Stimulated activated memory B cell treated with anti-CD40 and anti-IgM and Interleukin-4, amounts not matched to agents 10 μg/mL and 1 μg/mL and 100 μg/mL, for 72 hours (primary cell): ENCODE measurements at places on chromosomes 2 and 18.

DNA sequence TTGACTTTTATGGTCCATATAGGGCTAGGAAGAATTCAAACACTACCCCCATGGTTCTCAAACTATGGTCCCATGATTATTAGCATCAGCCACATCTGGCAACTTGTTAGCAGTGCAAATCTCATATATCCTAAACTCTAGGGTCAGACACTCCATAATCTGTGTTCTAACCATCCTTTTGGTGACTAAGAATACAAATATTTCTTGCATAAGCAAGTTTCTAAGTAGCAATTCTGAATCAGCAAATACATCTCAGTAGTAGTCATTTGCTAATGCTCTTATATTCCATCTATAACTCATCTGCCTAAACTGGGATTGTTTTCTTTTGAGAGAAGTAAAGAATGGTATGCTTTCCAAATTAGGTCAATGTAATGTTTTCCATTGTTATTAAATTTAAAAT, 447.3 kb downstream of the TMX3 start:
- ATAC-seq = no peak

DNA sequence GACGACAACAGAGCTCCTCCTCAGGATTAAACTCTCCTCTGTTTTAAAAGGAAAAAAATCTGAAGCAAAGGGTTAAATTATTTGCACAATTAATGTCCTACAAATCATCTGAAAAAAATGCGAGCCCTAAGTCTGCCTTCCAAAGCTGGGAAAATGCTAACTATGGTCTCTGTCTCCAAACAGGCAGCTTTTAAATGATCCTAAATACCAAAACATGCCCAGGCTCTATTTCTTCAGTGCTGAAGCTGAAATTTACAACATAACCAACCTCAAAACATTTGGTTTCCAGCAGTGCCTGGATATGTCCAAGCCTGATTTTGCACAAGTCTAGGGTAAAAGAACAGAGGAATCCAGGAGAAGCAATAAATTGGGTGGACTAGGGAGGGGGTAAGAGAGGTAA, 57.2 kb downstream of the LBH start:
- no peak for ATAC-seq

- no peak for ATAC-seq
Measured at GRCh38 chr2:198100346-198100745, 296.0 kb downstream of the PLCL1 start.

GRCh38 chr2:188345020-188345419, 53.3 kb downstream of the GULP1 start:
- no peak for ATAC-seq

- ATAC-seq = no peak
Measured at GRCh38 chr18:56076723-56077122, 488.7 kb upstream of the TCF4 start.

DNA sequence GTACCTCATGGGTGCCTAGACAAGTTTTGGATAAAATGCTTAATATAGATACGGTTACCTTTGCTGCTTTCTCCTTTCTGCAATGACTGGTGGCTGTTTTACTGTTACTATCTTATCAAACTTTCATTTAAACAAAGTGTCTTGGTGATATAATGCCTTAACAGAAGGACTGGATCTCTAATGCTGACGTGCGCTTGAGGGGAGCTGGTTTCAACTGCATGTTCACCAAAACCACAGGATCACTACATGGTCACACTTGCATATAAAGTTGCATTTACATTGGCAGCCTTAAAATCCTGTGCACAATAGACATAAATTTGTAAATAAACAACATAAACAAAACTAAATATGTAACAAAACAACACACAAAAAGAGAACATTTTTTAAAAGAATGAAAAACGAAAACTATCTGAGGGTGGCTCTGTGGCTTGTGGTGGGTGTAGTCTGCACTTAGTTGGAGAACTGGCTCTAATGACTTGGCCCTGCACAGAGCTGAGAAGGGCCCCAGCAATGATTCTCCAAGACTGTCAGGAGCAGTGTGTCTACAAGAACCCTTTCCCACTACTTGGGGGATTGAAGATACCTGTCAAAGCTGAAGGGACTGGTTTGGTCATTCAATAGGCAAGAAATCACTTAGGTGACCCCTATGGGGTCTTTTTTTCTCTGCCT, 135.5 kb downstream of the UXS1 start:
- ATAC-seq = no peak

DNA sequence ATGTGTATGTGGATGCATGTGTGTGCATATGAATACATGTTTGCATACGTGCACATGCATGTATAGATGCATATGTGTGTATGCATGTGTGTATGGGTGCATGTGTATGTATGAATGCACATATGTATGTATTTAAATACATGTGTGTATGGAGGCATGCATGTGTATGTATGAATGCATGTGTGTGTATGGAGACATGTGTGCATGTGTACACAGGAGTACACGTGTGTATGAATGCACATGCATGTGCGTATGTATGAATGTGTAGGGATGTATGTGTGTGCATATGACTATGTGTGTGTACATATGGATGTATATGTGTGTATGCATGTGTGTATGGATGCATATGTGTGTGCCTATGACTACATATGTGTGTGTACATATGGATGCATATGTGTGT, 51.9 kb downstream of the DCDC2C start:
- ATAC-seq = no peak

DNA sequence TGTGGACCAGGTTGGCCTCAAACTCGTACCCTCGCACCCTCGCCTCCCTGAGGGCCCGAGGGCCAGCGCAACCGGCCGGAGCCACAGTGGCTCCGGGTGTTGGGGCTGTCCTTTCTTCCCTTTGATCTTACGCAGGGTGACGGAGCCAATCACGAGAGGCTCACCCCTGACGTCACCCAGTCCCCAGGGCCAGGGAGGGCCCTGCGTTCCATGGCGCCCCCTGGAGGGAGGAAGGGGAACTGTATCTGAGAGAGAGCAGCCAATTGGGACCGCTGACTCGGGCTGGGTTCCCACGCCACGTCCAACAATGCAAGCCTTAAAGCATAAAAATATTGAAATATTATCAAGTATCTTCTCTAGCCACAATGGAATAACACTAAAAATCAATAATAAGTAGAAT, 432.8 kb upstream of the LRRTM4 start:
- no peak for ATAC-seq

- no peak for ATAC-seq
Measured at GRCh38 chr2:215577356-215577755, 141.5 kb upstream of the FN1 start.

DNA sequence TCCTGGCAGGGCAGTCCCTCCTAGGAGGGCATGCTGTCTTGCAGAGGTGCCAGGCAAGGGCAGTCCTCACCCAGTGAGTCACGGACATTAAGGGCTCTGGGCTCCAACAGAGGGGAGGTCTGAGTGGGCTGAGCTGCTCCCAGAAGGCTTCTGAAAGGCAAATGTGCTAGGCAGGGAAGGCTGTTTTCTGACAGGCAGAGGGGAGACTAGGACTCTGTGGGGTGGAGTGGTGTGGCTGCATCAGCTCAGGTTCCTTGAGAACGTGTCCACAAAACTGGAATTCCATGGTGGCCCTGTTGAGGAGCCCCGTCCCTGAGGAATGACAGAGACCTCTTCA, 283.5 kb downstream of the MYCN start:
- ATAC-seq = no peak

- ATAC-seq = no peak
Measured at GRCh38 chr2:8527676-8528075, 154.2 kb upstream of the ID2 start.

GRCh38 chr2:218281449-218281848, 10.9 kb downstream of the TMBIM1 start:
- no peak for ATAC-seq

- ATAC-seq = no peak
Measured at GRCh38 chr2:23789012-23789411, 137.9 kb downstream of the ATAD2B start.

DNA sequence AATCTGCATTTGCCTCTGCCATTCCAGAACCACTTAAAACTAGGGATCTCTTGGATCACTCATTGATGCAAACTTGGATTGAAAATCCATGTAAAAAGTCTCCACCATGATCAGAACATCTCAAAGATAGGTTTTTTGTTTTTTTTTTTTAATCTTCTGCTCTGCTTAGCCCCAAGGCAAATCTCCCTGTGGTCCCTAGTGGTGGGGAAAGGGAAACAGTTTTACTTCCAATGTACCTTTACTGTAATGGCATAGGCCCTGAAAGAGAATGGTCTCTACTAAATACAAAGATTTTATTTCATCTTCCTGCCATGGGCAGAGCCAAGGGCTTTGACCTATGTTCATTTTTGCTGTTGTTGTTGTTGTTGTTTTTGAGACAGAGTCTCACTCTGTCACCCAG, 78.4 kb downstream of the KANSL1L start:
- ATAC-seq = no peak

DNA sequence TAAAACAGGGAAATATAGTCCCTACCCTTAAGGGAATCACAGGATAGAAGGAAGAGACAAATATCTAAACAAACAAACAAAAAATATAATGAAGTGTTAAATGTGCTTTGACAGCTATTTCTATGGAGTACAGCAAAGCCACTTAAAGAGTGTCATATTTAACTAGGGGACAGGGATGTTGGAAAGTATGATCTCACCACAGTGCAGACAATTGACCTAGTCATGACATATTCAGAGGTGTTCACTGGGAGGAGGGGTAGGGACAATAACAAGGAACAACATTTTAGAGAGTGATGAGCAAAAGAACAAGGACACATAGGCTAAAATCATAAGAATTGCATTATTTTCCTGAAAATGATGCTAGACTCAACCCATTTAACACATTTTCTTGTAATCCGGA, 107.5 kb downstream of the TMEM163 start:
- ATAC-seq = no peak

DNA sequence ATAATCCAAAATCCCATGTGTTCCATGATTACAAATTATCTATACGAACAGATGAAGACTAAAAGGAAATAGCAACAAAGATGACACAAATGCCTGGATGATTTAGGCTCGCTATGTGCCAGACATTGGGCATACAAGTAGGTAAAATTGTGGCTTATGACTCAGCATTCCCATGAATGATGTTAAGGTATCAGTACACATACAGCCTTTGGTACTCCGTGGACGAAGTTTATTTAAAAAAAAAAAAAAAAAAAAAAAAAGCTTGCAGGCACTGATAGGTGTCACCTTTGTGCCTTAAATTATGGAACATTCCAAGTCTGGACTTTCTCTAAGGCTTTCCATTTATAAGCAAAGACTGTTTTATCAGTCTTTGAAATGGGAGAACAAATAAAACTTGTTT, 2.7 kb downstream of the CHAC2 start:
- no peak for ATAC-seq

DNA sequence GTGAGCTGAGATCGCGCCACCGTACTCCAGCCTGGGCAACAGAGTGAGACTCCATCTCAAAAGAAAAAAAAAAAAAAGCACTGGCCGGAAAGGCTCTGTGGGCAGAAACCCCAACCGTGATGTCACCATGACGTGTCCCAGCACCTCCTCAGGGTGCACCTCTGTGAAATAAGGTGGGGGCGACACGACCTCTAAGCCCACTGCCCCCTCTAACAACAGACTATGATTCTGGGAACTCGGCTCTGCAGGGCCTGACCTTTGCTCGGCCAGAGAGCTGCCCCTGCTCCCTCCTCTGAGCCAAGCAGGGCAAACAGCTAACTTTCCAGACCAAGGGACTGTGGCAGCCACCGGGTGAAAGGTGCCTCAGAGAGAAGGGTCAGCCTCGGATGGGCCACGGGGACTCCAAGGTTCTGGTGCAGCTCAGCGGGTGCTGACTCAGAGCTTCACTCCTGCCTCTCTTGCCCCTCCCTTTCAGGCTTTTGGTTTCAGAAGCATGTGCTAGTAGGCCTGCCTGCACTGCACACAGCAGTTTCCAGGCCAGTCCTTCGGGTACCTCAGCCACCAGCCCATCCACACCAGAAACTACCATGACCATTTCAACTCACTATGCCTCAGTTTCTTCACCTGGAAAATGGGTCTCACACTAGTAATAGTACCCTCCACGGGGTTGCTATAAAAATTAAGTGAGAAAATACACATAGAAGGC, 8.0 kb downstream of the TMBIM1 start:
- peak; percentile 72 for ATAC-seq

DNA sequence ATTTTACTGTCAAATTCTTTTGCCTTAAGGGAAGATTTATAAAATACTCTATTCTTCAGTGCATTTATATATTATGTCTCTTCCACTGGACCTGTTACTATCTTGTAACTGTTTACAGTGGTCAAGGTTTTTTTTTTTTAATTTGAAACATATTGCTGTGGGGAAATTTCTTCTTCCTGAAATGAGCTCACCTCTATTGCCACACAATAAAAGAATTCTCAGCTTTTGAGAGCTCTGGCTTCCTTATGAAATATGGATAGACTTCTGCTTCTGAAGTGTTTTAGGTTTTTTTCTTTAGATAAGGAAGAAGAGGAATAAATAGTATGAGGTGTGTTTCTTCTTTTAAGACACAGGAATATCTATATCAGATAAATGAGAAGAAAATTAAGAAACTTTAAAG, 7.7 kb downstream of the VRK2 start:
- no peak for ATAC-seq

- no peak for ATAC-seq
Measured at GRCh38 chr18:2468051-2468450, 103.3 kb downstream of the METTL4 start.

GRCh38 chr18:44700652-44701051, 20.0 kb downstream of the SETBP1 start:
- ATAC-seq = peak; percentile 89

GRCh38 chr2:73939419-73939818, 12.7 kb downstream of the DGUOK start:
- no peak for ATAC-seq

DNA sequence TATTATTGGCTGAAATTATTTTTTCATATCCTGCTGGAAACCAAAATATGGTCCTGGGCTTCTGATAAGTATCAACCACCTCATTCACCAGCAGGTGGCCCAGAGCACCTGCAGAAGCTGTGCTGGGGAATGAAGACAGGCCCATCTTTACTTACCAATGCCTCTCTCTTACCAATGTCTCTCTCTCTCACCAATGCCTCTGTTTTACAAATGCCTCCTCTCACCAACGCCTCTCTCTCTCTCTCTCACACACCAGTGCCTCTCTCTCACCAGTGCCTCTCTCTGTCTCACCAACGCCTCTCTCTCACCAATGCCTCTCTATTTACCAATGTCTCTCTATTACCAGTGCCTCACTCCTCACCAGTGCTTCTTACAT, 2.3 kb upstream of the MAL start:
- ATAC-seq = peak; percentile 57

GRCh38 chr2:85584354-85584856, at the start of gene VAMP5:
VAMP5 (plus strand) TSS chr2:85584431; CDS start chr2:85584491, 60 bp downstream.
- ATAC-seq = peak; percentile 70

- no peak for ATAC-seq
Measured at GRCh38 chr2:158788951-158789350, 6.2 kb upstream of the DAPL1 start.

DNA sequence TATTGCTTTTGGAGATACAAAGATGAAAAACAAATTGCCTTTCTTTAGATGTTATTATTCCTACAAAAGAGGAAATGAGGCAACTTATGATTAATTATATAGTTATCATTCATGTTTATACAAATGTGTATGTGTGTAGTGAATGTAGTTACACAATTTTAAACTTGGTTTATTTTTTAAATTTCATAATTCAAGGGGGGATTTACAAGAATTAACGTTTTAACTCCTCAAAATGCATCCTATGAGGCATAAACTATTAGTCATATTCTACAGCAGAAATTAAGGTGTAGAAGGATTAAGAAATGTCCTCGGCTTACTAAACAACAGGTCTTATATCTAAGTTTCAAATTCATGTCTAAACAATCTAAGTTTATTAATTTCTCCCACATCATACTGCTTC, 1545.8 kb downstream of the LRP1B start:
- no peak for ATAC-seq

GRCh38 chr2:161416708-161417437, 776 bp downstream of the TBR1 start:
- peak; percentile 9 for ATAC-seq
